ENCODE measurements at places on chromosomes 3 and 15. TPM values are rescaled to one million over a fixed set of nuclear protein-coding genes. Genes with fewer than 3 reads are reported as not detected.

- H3K27me3 ChIP-seq: no peaks in the 10 kb centered on the region
- peak overlapping the region; percentile 90 for H3K27ac ChIP-seq
- peak; percentile 13 for DNase-seq
- no peaks in the 10 kb centered on the region for H3K36me3 ChIP-seq
- peaks cover 22% of the 10 kb centered on the region for H3K4me1 ChIP-seq
These were observed 192.9 kb upstream of the EIF1B start for GRCh38 chr3:40116478-40117177.

- no peak for DNase-seq
- no peak overlapping the region for H3K4me3 ChIP-seq
- H3K27ac ChIP-seq: no peak overlapping the region
- no peaks in the 10 kb centered on the region for H3K4me1 ChIP-seq
These were observed 22.8 kb downstream of the VIPR1 start for GRCh38 chr3:42525212-42525611.

- DNase-seq: no peak
- H3K27ac ChIP-seq: no peak overlapping the region
- no peaks in the 10 kb centered on the region for H3K27me3 ChIP-seq
- H3K36me3 ChIP-seq: peaks cover 7% of the 10 kb centered on the region
- H3K4me3 ChIP-seq: no peak overlapping the region
These were observed 88.4 kb upstream of the TNFAIP8L3 start for GRCh38 chr15:51183076-51183475.

GRCh38 chr15:101060576-101061551, 141.7 kb downstream of the LRRK1 start:
- H3K27ac ChIP-seq: no peak overlapping the region
- no peaks in the 10 kb centered on the region for H3K4me1 ChIP-seq
- H3K4me3 ChIP-seq: no peak overlapping the region
- DNase-seq: no peak
- H3K36me3 ChIP-seq: peaks cover 29% of the 10 kb centered on the region
- H3K27me3 ChIP-seq: no peaks in the 10 kb centered on the region

DNA sequence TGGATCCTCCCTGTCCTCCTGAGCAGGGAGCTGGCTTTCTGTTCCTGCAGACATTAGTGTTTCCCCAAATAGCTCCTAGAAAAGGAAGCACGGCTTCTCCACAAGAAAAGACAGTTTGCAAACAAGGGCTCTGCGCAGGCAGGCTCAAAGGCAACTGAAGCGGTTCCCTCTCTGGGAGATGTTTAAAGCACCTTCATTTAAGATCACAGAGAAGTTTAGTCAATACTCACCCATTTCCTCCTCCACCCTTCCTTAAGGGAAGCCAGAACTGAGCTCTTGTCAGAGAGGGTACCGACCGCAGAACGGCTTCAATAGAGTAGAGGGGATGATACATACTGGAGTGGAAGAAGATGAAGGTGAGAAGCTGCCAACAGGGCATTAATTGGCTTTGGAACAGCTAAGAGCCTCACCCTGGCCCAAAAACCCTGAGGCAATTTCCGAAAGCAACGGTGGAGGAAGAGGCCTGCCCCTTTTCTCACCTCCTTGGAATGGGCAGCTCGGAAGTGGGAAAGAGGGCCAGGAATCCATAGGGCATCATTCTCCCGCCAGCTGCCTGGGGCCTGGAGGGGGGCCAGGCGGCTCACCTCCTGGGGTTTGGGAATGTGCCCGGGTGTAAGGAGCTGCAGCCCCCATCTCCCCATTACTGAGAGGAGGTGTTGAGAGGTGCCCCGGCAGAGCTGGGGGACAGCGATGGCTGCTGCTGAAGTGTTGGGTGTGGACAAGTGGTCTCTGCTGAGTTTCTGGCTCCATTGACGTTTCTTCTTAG, 4.8 kb upstream of the EPHB3 start:
- no peak for DNase-seq
- peaks cover 9% of the 10 kb centered on the region for H3K27me3 ChIP-seq
- H3K4me3 ChIP-seq: no peak overlapping the region
- H3K27ac ChIP-seq: no peak overlapping the region
- H3K36me3 ChIP-seq: no peaks in the 10 kb centered on the region

GRCh38 chr15:101020451-101020850, 101.3 kb downstream of the LRRK1 start:
- no peaks in the 10 kb centered on the region for H3K27me3 ChIP-seq

- peaks cover 8% of the 10 kb centered on the region for H3K4me1 ChIP-seq
- H3K4me3 ChIP-seq: no peak overlapping the region
- no peaks in the 10 kb centered on the region for H3K27me3 ChIP-seq
- peak overlapping the region; percentile 74 for H3K27ac ChIP-seq
- peaks cover 7% of the 10 kb centered on the region for H3K36me3 ChIP-seq
These were observed 590.2 kb upstream of the KCNMB2 start for GRCh38 chr3:177946048-177946447.

DNA sequence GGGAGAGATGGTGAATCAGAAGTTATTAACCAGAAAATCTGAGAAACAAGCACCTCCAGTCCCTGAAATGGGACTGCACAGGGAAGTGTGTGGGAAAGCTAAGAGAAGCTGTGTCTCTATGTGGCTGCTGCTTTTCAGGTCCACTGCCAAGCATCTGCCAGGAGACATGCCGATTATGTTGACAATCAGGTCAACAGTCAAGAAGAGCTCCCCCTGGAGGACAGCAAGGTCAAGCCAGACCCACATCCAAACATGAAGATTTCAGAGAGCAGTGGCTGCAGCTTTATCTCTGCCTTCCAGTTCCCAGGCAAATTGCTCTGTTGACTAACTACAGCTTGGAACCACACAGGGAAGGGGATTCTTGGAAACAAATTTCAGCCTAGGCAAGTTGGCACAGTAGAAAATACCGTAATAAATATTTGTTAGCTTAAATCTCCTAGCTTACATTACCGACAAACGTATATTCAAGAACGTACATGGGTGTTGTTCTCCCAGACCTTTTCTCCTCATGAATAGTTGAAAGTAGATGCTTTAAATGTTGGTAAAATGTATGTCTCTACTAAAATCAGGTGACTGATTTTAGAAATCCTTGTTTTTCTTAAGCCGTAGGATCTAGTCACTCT, 394.5 kb upstream of the RARB start:
- H3K27me3 ChIP-seq: no peaks in the 10 kb centered on the region
- no peaks in the 10 kb centered on the region for H3K36me3 ChIP-seq
- no peaks in the 10 kb centered on the region for H3K4me1 ChIP-seq
- peak; percentile 66 for DNase-seq

DNA sequence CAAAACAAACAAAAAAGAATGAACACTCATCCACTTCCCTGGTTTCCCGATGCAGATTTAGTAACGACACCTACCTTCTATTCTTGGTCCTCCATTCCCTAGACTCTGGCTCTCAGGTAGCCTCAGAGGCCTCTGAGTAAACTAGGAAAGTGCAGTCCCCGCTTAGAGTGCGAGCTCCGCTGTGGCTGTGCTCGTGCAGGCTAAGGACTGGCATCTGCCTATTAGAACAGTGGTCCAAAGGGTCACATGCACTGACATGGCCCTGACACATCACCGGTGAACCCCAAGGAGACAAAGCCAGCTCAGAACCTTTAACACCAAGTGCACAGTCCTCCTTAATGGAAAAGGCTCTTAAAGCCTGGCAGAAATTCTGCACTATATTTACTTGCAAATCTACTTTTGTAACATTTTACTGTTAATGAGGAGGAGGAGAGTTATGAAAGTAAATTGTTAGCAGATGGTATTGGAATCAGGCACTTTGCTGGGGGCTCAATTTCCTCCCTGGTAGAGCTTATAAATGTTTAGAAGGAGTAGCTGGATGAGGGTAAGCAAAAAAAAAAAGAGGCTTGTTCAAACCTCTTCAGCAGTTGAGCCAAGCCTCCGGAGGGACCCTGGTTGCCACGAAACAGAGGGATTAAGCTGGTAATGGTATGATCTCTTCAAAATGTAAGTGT, 31.1 kb downstream of the VGLL4 start:
- H3K4me1 ChIP-seq: peaks cover 41% of the 10 kb centered on the region
- no peak overlapping the region for H3K4me3 ChIP-seq
- no peaks in the 10 kb centered on the region for H3K27me3 ChIP-seq
- no peak overlapping the region for H3K27ac ChIP-seq
- peaks cover 19% of the 10 kb centered on the region for H3K36me3 ChIP-seq

DNA sequence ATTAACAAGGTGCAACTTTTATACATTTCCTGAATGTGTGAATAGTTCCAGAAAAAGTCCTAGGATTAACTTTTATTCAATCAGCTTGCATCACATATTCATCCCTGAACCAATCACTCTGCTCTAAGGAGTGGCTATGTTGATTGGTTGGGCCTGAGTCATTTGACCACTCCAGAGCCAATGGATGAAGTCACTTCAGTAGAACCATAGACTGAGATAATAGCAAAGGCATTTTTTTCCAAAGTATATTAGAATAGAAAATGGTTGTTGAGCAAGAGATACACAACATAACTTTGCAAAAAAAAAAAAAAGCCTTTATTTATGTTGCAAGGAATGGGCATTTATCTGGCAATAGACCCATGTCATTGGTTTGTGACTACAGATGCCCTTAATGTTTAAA, 55.5 kb upstream of the AGTR1 start:
- no peaks in the 10 kb centered on the region for H3K27me3 ChIP-seq
- H3K4me3 ChIP-seq: no peak overlapping the region
- H3K27ac ChIP-seq: no peak overlapping the region
- H3K36me3 ChIP-seq: no peaks in the 10 kb centered on the region
- H3K4me1 ChIP-seq: peaks cover 10% of the 10 kb centered on the region

- no peak overlapping the region for H3K4me3 ChIP-seq
- peak overlapping the region; percentile 1 for H3K27ac ChIP-seq
- H3K36me3 ChIP-seq: no peaks in the 10 kb centered on the region
- DNase-seq: no peak
These were observed 27.6 kb upstream of the GPR171 start for GRCh38 chr3:151230646-151231045.

FBXO40 gene
- total RNA-seq: not detected

GPR149 gene
- not detected for total RNA-seq

REC114 gene
- total RNA-seq: not detected

NRROS gene
- not detected for total RNA-seq

Measured in MCF 10A (cell line).